Posterior cingulate gyrus (tissue), 11 donors: ENCODE measurements at places on chromosomes 16 and 17.

GRCh38 chr16:74107795-74108610, 188.6 kb upstream of the PSMD7 start:
- no peak for DNase-seq

DNA sequence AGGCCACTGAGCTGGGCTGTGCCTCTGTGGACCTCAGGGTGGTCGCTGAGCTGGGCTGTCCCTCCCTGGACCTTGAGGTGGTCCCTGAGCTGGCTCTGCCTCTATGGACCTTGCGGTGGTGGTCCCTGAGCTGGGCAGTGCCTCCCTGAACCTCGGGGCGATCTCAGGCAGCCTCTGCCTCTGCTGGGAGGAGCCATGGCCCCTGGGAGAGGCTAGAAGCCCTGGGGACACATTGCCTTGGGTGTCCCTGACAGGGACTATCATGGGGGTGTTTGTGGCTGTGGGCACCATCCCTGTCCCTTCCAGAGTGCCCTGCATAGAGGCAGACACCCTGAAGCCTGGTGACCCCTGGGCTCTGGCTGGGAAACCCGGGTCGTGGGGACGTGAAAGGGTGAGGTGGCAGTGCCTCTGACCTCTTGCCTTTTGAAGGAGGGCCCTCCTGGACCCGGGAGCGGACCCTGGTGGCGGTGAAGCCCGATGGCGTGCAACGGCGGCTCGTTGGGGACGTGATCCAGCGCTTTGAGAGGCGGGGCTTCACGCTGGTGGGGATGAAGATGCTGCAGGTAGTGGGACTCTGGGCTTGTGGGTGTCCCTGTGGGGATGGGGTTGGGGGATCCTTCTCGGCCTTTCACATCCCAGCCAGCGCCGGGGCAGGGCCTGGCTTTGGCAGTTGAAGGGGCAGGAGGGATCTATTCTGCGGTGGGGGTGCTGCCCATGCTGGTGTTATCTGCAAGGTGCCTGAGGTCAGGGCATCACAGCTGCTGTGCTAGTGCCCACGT, 1.8 kb downstream of the NME4 start:
- DNase-seq = no peak

DNA sequence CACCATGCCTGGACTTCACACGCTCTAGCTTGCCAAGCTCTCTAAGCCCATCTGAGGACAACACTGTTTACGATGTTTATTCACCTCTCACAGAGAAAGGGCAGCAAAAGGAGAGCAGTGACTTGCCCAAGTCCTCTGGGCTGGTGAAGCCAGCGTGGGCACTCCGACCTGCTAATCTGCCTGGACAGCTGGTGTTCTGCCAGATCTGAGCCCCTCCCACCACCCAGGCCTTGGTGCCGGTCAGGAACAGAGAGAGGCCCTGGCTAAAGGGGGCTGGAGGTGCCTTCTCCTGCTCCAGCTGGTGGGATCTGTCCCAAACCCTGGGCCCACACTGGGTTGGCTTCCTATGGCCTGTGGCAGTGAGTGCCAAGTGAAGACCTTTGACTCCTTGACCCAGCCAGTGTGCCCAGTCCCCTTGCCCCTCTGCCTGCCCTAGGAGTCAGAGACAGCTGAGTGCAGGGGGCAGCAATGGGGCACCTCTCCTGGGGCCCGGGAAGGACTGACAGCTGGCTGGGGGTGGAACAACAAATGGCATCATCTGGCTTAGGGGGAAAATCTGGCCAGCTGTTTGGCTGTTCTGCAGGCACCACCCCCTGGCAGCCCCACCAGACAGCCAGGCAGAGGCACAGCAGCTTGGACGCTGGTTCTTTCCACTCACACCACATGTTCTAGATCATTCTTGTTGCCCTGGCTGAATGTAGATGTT, 1.8 kb upstream of the SLC4A1 start:
- no peak for DNase-seq

GRCh38 chr17:71666047-71666446, 454.8 kb upstream of the SOX9 start:
- no peak for DNase-seq

DNA sequence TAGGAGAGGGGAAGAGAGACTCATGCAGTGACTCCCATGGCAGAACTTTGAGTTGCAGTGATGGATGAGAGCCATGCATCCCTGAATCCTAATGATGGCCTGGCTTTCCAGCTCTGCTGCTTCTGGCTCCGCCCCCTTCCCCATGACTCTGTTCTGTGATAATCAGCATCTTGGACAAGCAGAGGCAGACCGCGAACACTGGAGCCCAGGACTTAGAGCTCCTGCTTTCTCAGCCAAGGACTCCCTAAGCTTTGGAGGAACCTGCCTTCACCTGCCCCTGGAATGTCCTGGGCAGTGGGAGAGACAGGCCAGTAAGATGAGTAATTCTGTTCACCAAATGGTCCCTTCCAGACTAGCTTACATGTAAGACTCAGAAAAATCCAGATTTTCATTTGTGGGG, 12.5 kb downstream of the CCDC92B start:
- DNase-seq = no peak
